Activated T-cell treated with anti-CD3 and anti-CD28 coated beads, Interleukin-2, amount 50 U/mL, for 4 hours (primary cell): ENCODE measurements at places on chromosomes 1 and 21. TPM values are rescaled to one million over a fixed set of nuclear protein-coding genes. Genes with fewer than 3 reads are reported as not detected.

The CASQ2 gene
- not detected for total RNA-seq

The TAS1R3 gene
- 0.29 TPM for total RNA-seq

The INAVA gene
- 0.29 TPM for total RNA-seq

The PEAR1 gene
- total RNA-seq, result not detected

The CDA gene
- total RNA-seq, result not detected

The IL22RA1 gene
- not detected for total RNA-seq

The HNRNPR gene
- total RNA-seq, result 254 TPM

The CD46 gene
- 58.0 TPM for total RNA-seq

The CSF3R gene
- total RNA-seq, result not detected

The FCRL2 gene
- not detected for total RNA-seq

The CFAP141 gene
- not detected for total RNA-seq

The USH2A gene
- total RNA-seq, result not detected

The SPRR1A gene
- total RNA-seq, result not detected

The LCE2C gene
- not detected for total RNA-seq

The SUSD4 gene
- total RNA-seq, result 0.58 TPM

The RAB25 gene
- 0.63 TPM for total RNA-seq

The NTMT2 gene
- total RNA-seq, result not detected

The E2F2 gene
- 5.5 TPM for total RNA-seq

The TEX38 gene
- not detected for total RNA-seq

The LAD1 gene
- 0.10 TPM for total RNA-seq

The APCS gene
- total RNA-seq, result not detected

The APOBEC4 gene
- not detected for total RNA-seq

The RXFP4 gene
- total RNA-seq, result not detected

The SLC25A44 gene
- total RNA-seq, result 79.7 TPM

The NPR1 gene
- total RNA-seq, result 0.26 TPM

The KRTAP11-1 gene
- total RNA-seq, result not detected

The PCAT6 gene
- total RNA-seq, result not detected

The GPR61 gene
- not detected for total RNA-seq

The ZBTB37 gene
- total RNA-seq, result 8.1 TPM

The LYPD8 gene
- total RNA-seq, result not detected

The MPL gene
- total RNA-seq, result not detected

The FPGT gene
- total RNA-seq, result 9.3 TPM

The CTSE gene
- 0.32 TPM for total RNA-seq

The HSPG2 gene
- total RNA-seq, result 1.7 TPM

The PGLYRP4 gene
- total RNA-seq, result not detected

The SPATA45 gene
- total RNA-seq, result not detected

The NUP210L gene
- 0.08 TPM for total RNA-seq

The CR1L gene
- total RNA-seq, result not detected

The SIPA1L2 gene
- 6.7 TPM for total RNA-seq

The NEK2 gene
- total RNA-seq, result 1.2 TPM

The RGS7 gene
- total RNA-seq, result not detected

The NT5C1A gene
- total RNA-seq, result not detected

The SLC5A3 gene
- total RNA-seq, result 10.1 TPM

The BACE2 gene
- 0.32 TPM for total RNA-seq

The TIE1 gene
- total RNA-seq, result 0.24 TPM

The COL11A1 gene
- not detected for total RNA-seq

The DMBX1 gene
- total RNA-seq, result not detected

The UMODL1 gene
- total RNA-seq, result not detected

The SON gene
- total RNA-seq, result 322 TPM

The PTPN7 gene
- total RNA-seq, result 331 TPM
